ENCODE measurements at places on chromosomes 4 and X. TPM values are rescaled to one million over a fixed set of nuclear protein-coding genes. Genes with fewer than 3 reads are reported as not detected.

The NSUN7 gene
- total RNA-seq: 14.3 TPM

DNA sequence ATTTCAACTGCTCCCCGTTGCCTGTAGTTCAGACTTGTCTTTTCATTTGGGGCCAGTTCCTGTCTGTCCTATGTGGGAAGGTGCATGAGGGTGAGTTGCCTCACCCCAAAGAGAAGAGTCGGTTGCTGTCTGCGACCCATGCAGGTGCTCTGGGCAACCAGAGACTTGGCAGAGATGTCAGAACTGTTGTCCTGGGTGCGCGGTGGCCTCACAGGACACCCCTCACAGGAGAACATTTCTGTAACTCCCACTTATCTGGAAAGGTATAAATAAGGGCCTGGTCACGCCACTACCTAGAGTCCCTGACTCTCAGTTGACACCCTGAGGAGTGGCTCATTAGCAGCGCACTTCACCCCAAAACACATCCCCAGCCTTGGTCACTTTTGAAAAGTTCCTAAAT is 9.7 kb upstream of the NAT8L start:
- no peak overlapping the region for H3K4me3 ChIP-seq
- H3K4me1 ChIP-seq: peaks cover 2% of the 10 kb centered on the region
- H3K36me3 ChIP-seq: no peaks in the 10 kb centered on the region
- DNase-seq: no peak
- no peaks in the 10 kb centered on the region for H3K27me3 ChIP-seq

- no peaks in the 10 kb centered on the region for H3K27me3 ChIP-seq
- no peaks in the 10 kb centered on the region for H3K36me3 ChIP-seq
- no peak overlapping the region for H3K27ac ChIP-seq
- DNase-seq: no peak
- H3K4me3 ChIP-seq: no peak overlapping the region
Observed at GRCh38 chr4:10181745-10182445, 65.3 kb upstream of the WDR1 start.

DNA sequence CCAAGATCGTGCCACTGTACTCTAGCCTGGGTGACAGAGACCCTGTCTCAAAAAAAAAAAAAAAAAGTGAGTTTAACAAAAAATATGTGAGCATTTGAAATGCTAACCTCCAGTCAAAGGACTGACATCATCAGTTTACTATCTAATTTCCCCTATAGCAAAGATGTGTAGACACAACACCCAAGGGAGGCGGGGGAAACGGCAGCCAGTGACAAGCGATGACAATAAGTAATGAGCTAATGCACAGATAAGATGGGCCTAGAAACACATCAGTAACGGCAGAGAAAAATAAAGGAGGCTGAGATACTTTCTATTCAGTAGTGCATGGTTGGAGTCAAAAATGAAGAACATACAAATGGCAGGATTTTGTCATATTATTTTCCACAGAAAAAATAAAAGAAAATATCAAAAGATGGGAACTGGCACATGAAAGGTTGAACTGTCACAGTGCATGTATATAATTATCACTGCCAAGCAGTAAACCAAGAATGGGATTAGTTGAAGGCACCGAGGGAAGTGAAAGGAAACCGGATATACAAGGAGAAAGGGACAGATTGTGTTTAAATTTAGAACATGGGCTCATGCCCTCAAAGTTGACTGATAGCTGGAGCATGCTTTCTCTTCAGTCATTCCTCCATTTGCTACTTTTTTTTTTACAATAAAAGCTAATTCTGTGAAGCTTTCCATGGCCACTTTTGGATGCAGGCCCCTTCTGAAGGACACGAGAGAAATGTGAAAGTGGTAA is 41.8 kb downstream of the IGFBP7 start:
- H3K36me3 ChIP-seq: no peaks in the 10 kb centered on the region
- no peak overlapping the region for H3K27ac ChIP-seq
- H3K4me3 ChIP-seq: no peak overlapping the region
- no peaks in the 10 kb centered on the region for H3K27me3 ChIP-seq
- no peak for DNase-seq

The CENPVL1 gene
- total RNA-seq: not detected

Data from body of pancreas (tissue), 4 donors.